ENCODE measurements at places on chromosomes 1 and 21.

DNA sequence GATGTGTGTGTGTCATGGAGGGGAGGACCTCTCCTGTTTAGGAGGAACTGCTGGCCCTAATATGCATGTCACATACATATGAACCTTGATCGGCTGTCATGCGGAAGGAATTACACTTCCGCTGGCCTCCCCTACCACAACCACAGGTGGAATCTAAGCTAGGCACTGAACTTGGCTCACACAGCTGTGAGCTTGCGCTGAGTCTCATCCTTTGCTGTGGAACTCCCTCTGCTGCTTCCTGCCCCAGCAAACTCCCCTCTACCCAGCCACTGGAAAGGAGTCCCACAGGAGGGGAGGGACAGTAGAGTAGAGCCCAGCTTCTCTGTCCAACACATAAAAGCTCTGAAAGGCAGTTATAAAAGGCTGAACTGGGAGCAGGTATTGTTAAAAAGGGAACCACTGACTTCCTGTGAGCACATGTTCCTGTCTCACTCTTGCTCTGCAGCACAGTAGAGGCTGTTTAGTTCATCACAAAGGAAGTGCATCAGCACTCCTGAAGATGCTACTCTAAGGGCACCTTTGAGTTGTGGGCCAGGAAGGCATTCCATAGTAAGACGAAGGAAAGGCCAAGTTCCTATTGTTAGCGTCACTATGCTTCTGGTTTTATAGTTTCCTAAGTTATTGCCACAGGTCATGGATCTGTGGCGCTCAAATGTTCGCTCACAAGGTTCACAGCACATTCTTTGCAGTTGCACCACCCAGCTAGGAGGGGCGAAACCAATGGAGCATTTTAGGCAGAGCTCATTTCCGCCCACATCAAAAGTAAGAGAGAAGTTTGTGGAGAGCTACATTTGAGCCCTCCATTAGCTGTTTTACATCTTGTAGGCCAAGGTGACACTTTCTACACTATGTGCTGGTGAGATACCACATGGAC lies 17.7 kb upstream of the PTPRC start:
- DNase-seq: no peak

DNA sequence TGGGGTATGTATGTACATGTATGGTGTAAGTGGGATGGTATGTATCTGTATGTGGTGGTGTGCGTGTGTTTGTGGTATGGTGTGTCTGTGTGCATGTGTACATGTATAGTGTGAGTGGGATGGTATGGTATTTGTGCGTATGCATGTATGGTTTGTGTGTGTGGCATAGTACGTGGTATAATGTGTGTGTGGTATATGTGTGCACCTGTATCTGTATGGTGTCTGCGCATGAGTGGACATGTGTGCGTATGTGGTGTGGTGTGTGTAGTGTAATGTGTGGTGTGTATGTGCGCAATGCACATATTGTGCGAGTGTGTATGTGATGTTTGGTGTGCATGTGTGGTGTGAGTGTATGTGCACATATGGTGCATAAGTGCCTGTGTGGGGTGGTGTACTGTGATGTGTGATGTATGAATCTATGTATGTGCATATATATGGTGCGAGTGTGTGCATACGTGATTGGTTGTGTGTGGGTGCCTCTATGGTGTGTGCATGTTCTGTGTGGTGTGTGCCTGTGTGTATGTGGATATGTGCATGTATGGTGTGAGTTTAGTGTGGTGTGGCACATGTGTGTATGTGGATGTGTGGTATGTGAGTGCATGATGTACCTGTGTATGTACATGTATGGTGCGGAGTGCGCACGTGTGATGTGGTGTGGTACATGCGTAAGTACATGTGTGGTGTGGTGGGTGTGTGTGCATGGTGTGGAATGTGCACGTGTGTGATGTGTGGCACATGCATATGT lies 38.8 kb downstream of the WDR4 start:
- DNase-seq: no peak

GRCh38 chr1:220458936-220459335 lies 69.0 kb upstream of the MARK1 start:
- DNase-seq: no peak

DNA sequence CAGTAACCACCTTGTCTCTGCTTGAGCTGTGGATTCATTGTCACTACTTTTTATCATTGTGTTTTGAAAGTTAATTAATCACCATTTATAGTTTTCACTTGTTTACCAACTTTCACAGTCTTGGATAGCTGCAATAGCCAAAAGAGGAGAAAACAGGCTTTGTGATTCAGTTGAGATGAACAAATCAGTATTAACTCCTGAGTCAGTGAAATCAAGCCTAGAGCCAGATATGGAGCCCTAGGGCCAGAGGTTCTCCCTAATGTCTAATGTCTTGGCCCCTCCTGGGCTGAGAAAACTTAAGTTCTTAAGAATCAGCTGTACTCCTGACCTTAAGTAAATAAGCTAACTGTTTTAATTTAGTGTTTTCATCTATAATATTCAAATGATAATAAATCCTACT lies 228.8 kb downstream of the DNM3 start:
- peak; percentile 5 for DNase-seq

- no peak for DNase-seq
These were observed 242.5 kb upstream of the SGIP1 start for GRCh38 chr1:66291531-66291864.

DNA sequence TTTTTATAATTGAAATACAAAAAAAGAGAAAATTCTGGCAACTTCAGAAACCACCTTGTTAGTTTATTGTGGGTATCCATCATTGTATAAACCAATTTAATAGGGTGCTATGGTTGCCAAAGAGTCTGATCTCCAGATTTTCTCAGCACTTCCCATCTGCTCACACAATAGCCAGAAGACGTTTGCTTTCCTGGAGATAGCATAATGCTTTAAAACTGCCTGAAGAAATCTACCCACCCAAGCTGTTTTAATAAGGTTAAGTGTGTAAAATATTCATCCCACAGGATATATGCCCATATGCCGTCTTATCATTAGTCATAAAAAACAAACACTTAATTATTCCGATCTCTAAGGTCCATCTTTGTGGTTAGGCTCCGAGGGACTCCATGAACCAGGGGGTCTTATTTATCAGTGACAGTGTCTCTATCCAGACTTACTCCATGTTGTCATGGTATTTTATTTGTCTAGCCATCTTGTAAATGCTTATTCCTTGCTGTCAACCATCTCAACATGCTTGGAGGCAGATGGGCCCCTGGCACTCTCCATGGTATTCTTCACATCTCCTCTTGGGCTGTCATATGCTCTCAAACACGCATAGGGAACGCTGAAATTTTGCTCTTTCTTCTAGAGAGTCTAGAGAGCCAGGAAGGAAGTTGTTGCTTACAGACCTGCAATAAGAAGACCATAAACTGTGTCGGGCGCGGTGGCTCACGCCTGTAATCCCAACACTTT lies 58.5 kb downstream of the MAP10 start:
- no peak for DNase-seq

GRCh38 chr1:34681480-34682451 lies 73.1 kb upstream of the GJB5 start:
- peak; percentile 40 for DNase-seq

DNA sequence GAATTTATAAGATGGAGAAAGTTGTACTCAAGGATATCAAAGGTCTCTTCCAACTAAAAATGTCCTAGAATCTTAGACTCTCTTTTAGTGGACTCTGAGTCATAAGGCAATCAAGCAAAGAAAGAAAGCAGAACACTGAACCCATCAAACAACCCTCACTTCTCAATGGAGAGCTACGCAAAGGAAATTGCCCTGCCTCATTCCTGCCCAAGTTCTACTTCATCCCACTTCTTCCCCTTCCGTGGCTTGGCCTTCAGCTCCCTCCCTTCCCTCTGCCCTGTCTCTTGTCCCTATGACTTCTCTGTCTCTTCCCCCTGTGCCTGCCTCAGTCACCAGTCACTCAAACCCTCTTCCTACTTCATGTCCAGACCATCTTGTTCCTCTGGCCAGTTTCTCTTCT lies 58.5 kb downstream of the RIMS3 start:
- DNase-seq: no peak

GRCh38 chr1:70142075-70142474 lies 63.3 kb downstream of the LRRC40 start:
- peak; percentile 31 for DNase-seq

GRCh38 chr21:28974531-28975227 lies 18.0 kb downstream of the LTN1 start:
- no peak for DNase-seq

DNA sequence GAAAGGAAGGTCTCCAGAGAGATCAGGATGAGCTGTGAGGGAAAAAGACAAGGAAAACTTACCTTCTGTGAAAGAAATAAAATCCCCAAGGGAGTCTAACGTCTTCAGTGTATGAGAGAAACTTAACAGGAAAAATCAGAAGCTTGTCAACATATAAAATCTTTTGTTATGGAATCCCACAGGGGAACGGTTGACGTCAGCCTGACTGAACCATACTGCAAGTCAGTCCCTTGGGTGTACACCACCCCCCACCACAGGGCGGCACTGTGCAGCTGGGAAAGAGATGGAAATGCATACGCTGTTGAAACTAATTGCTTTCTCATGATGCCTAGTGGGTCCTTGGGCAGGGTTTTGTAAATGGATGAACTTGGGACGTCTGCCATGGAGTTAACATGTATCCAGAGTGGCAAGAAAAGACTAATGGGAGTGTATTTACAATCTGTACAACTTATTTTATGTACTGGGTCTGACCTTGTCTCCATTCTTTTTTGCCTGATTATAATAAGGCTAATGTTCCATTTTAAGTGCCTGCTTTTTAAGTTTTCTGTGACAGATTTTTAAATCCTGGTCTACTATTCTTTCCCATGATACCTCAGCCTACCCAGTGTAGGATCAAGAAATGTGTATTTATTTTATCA lies 22.7 kb downstream of the UTP25 start:
- DNase-seq: peak; percentile 34

DNA sequence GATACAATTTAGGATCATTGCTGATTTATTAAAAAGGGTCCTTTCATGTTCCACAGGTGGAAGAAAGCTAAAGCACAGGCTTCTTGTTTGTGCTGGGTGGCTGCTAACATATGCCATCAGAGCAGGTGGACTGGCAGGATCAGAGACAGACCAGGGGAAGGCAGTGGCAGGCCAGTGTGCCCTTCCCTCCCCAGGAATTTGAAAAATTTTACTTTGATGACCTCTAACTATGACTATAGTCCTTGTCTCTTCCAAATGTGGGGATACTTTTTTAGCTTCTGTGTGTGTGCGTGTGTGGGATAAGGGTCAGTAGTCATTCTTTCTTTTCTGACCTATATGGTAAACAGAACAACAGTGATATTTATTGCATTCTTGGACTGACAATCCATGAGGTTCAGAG lies 49.9 kb downstream of the LHX9 start:
- no peak for DNase-seq

- no peak for DNase-seq
These were observed at the start of gene TNFRSF1B for GRCh38 chr1:12166834-12167492. Gene TNFRSF1B, plus strand, starts transcription at chr1:12166991. Its CDS starts 101 bp downstream, at chr1:12167092.

DNA sequence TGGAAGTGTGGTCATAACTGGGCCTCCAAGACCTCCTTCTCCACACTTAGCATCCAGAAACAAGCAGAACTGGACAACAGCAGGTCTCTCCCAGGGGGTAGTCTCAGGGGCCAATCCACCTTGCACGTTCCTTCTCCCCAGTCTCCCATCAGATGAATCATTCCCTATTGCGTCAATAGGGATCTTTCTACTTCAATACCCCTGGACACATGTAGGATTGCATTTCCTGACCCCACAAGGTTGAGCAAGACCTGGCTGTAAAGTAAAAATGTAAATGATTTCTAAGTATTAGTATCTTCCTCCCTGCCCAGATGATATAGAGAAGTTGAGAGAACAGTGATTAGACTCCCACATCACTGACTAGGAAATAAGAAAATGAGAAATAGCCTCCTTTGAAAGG lies 224.5 kb upstream of the CSF3R start:
- DNase-seq: no peak

- DNase-seq: no peak
These were observed 20.9 kb downstream of the S1PR1 start for GRCh38 chr1:101257500-101258325.

- DNase-seq: peak; percentile 53
These were observed 791 bp downstream of the USP24 start for GRCh38 chr1:55214212-55214933.

DNA sequence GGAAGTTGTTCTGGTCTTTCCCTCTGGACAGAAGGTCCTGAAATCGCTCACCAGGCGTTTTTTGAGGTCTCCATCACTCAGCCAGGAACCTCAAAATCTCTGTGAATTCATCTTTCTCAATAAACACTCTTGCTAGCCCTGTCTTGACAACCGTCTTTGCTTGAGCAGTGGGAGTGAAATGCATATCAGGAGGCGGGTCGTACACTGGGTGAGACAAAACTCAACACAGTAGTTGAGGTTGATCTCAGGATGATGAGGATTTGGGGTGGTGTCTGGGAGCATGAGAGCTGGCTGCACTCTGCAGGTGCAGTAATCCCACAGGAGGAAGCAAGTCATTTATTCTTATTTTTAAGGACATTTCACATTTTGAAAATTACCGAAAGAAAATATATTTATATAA lies 1.9 kb downstream of the GPR25 start:
- DNase-seq: no peak

DNA sequence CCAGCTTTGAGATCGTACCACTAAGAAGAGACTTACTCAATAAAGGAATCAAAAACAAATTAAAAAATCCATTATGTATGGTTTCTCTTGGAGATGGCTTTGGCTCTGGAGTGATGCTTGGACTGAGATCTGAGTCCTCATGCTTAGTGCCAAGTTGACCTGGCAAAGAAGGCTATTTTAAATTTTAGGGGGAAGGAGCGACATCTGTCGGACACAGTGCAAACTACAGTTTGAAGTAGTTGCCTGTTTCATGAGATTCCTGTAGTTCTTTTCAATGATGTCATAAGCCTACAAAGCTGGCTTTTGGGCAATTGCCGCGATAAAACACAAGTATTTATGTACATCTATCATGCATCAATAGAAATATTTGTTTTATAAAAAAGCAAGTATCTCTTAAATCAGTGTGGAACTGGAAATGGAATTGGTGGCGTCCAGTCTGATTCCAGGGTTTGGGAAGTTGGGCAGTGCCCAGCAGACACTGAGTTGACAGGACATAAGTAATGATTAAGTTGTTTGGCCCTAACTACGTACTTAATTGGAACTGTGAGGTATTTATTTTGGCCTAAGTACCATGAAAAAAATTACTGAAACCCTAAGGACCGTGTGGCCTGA lies 50.0 kb downstream of the TBCE start:
- peak; percentile 80 for DNase-seq
